Inflammatory macrophage (primary cell): ENCODE measurements at places on chromosomes 2 and 18.

GRCh38 chr2:210009126-210009525 lies 6.7 kb downstream of the RPE start:
- no peak for DNase-seq

DNA sequence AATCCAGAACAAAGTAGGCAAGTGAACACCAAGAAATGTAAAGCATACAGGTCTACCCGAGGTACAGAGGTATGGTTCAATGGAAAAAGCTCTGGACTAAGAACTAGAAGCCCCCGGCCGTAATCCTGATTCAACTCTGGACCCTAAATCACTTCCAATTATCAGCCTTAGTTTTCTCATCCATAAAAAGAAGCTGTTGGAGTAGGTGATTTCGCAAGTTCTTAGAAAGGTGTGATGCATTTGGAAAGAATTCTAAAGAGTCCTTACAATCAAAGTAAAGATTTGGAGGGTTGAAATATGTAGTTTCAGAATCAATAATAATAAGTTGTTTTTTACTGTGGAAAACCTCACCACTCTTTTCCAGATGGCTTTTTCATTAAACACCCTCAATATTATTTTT lies 622.1 kb upstream of the ID2 start:
- DNase-seq, result no peak

- DNase-seq, result no peak
Measured at GRCh38 chr2:163367825-163368582, 367.8 kb downstream of the FIGN start.

- peak; percentile 65 for DNase-seq
Measured at GRCh38 chr2:54757500-54757899, 34.0 kb downstream of the EML6 start.

- no peak for DNase-seq
Measured at GRCh38 chr2:207304761-207305160, 139.0 kb upstream of the KLF7 start.

DNA sequence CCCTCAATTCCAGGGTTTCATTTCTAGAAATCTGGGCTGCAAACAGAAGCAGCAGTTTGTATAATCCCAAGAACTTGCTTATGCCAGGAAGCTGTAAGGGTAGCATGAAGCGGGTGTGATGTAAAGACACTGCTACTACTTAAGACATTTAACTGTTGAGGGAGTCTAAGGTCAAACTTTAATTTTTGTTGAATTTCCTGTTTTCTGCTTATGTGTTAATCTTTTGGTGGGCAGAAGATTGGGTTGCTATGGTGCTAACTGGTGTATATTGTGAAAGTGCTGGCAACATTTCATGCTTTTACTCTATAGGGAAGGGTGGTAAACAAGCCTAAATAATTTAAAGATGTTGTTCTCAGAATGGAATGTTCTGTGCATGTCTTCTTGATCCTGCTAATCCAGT lies 2.7 kb downstream of the NCOA1 start:
- DNase-seq, result peak; percentile 92

GRCh38 chr2:223944703-223945531 lies at the start of gene WDFY1:
TSS of gene WDFY1 (minus strand) at chr2:223945335. CDS start at chr2:223945284, 51 bp downstream.
- peak; percentile 88 for DNase-seq

DNA sequence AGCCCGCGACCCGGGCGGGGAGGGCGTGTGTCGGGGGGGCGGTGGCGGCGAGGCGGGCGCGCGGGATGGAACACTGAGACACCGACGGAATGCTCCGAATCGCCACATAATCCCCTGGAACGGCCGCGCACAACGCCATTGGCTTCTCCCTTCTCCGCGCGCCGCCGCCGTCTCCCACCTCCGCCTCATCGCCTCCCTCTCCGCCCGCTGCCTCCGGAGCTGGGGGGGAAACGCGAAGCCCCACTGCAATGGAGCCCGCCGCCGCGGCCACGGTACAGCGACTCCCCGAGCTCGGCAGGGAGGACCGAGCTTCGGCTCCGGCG lies at the start of gene PHLPP1:
Gene PHLPP1, plus strand, starts transcription at position 106 of the 323 bp plus-strand sequence. Its CDS starts 143 bp downstream, at position 249.
- no peak for DNase-seq
